CD8-positive, alpha-beta memory T cell (primary cell): ENCODE measurements at places on chromosomes 3 and 15. TPM values are rescaled to one million over a fixed set of nuclear protein-coding genes. Genes with fewer than 3 reads are reported as not detected.

EFCC1 gene
- 0.22 TPM for polyA plus RNA-seq

THBS1 gene
- polyA plus RNA-seq = 0.72 TPM

GRCh38 chr3:119637679-119638477, 22.5 kb downstream of the POPDC2 start:
- no peak for DNase-seq
- no peaks in the 10 kb centered on the region for H3K27me3 ChIP-seq
- no peaks in the 10 kb centered on the region for H3K4me1 ChIP-seq
- no peak overlapping the region for H3K27ac ChIP-seq
- H3K4me3 ChIP-seq = no peak overlapping the region

- DNase-seq = no peak
- H3K4me1 ChIP-seq = no peaks in the 10 kb centered on the region
- no peaks in the 10 kb centered on the region for H3K36me3 ChIP-seq
- H3K4me3 ChIP-seq = no peak overlapping the region
Observed at GRCh38 chr3:69866988-69867720, 127.9 kb downstream of the MITF start.

HRH1 gene
- polyA plus RNA-seq = not detected

GRCh38 chr15:90004671-90005070, 3.5 kb downstream of the ZNF710 start:
- no peak for DNase-seq
- no peak overlapping the region for H3K4me3 ChIP-seq

GRCh38 chr15:59501597-59501996, 63.6 kb downstream of the FAM81A start:
- no peaks in the 10 kb centered on the region for H3K36me3 ChIP-seq
- H3K27ac ChIP-seq = no peak overlapping the region
- no peak for DNase-seq
- no peak overlapping the region for H3K4me3 ChIP-seq

- no peaks in the 10 kb centered on the region for H3K27me3 ChIP-seq
- H3K4me1 ChIP-seq = no peaks in the 10 kb centered on the region
- no peaks in the 10 kb centered on the region for H3K36me3 ChIP-seq
- no peak for DNase-seq
- no peak overlapping the region for H3K4me3 ChIP-seq
Observed at GRCh38 chr15:53917109-53917508, 61.1 kb upstream of the UNC13C start.

MB21D2 gene
- 0.17 TPM for polyA plus RNA-seq
